ENCODE measurements at places on chromosomes 4 and X.

GRCh38 chrX:117957128-117957527 is 159.5 kb downstream of the KLHL13 start:
- no peak for DNase-seq

DNA sequence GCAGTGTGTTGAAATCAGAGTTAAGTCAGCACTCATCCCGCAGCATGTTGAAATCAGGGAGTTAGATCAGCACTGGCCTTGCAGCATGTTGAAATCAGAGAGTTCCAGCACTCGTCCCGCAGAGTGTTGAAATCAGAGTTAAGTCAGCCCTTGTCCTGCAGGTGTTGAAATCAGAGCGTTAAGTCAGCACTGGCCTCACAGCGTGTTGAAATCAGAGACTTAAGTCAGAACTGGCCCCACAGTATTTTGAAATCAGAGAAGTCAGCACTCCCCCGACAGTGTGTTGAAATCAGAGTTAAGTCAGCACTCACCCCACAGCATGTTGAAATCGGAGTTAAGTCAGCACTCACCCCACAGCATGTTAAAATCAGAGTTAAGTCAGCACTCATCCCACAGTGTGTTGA is 10.9 kb upstream of the UVSSA start:
- no peak for DNase-seq

- no peak for DNase-seq
These were observed 1420.5 kb downstream of the PCDH7 start for GRCh38 chr4:32140636-32141035.

- no peak for DNase-seq
These were observed 25.8 kb upstream of the TBL1X start for GRCh38 chrX:9438933-9439494.

- DNase-seq: no peak
These were observed 187.1 kb upstream of the C1QTNF7 start for GRCh38 chr4:15240764-15241163.

DNA sequence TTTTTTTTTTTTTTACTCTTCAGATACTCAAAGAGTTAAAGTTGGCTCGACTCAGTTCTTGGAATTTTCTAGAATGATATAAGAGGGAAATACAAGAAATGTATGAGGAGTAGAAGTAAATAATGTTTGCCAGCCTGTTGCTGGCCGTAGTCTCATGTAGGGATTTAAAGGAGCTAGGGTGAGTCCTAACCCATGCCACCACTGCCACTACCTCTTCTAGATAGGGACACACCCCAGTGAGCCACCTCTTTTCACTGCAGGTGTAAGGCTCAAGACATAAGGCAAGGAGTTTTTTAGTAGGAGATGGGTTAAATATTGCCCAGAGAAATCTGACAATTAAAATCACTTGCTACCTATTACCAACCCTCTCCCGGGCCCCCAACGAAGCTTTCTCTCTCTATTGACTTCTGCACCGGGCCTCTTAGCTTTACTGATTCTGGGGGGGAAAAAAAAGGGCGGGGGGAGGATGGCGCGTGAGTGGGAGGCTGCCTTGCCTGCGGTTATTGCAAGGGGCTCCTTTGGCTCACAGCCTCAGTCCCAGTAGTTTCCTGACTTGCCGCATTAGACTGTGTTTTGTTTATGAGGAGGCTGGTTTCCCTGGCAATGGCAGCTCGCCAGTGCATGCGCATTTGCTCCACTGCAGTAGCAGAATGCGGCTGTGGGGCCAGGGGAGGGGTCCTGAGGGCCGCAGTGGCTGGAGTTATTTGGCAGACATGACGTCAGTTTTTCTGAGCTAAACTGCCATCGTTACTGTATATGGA is 3.0 kb downstream of the LINC00632 start:
- DNase-seq: peak; percentile 74

GRCh38 chr4:40238700-40239548 is 42.1 kb downstream of the RHOH start:
- DNase-seq: no peak

- no peak for DNase-seq
These were observed 949.5 kb upstream of the PCDH7 start for GRCh38 chr4:29770627-29771026.

DNA sequence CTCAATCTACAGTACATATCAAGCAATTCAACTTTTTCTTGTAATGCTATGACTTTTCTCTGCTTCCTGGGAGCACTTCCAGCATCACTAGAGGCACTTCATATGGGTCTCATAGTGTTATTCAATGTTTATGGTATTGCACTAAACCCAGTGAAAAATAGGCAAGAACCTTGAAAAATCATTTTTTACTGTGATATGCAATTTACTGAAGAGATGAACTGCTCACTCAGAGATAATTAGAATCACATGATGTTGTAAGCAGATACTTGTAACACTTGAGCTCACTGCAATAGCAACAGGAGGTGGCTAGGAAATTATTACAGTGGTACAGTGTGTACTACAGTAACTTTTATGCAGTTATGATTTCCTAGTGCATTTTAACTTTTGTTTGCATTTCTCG is 93.3 kb downstream of the RASGEF1B start:
- no peak for DNase-seq

GRCh38 chr4:37757761-37758160 is 68.7 kb upstream of the PGM2 start:
- no peak for DNase-seq

GRCh38 chrX:39984191-39984956 is 113.4 kb downstream of the BCOR start:
- DNase-seq: no peak

GRCh38 chr4:77697860-77698590 is 92.4 kb downstream of the CXCL13 start:
- no peak for DNase-seq

DNA sequence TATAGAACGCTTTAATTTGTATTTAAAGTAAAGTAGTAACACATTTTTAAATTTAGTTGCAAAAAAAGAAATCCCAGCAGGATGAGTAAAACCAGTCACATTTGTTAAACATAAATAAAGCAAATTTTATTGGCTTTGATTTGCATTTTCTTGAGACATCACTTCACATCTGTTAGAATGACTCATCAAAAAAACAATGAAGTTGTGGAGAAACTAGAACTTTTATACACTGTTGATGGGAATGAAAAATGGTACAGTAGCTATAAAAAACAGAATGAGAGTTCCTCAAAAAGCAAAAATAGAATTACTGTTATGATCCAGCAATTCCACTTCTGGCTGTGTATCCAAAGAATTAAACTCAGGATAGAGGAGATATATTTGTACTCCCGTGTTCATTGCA is 454.0 kb upstream of the KLHL4 start:
- no peak for DNase-seq

GRCh38 chr4:139256349-139256748 is 23.7 kb downstream of the MGARP start:
- no peak for DNase-seq

- DNase-seq: no peak
These were observed 24.3 kb downstream of the GRSF1 start for GRCh38 chr4:70815370-70815769.

DNA sequence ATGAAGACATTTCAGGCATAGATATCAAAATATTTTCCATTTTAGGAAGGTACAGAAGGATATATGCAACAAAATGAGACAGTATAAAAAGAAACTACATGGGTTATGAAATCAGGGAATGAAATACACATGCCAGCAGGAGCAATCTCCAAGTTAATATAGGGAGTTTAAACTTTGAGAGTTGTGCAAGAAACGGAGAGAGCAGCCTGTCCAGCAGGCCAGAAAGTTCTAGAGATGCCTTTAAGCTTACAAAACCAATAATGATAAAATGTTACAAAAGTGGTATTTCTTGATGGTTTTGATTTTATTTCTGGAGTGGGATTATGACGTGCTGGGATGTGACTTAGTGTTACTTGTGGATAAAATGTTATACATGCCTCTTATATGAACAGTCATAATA is 2047.9 kb downstream of the ARAP2 start:
- DNase-seq: no peak

GRCh38 chr4:119721878-119722277 is 93.3 kb upstream of the PDE5A start:
- DNase-seq: no peak

DNA sequence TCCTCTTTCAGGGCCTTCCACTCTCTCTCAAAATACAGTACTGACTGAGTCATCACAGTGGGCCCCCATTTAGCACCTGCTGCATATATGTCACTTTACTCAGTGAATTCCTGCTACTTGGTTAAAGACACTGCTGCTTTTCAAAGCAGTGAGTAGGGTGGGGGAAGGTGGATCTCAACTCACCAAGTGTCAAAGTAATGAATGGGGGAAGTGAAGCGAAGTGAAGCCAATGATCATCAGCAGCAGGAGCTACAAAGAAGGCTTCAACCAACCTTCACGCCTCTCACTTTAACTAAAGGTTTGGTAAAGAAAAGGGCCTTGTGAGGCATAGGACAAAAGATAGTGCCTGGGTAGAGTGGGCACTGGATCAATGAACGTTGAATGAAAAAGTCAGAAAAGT is 424.1 kb downstream of the SMARCA1 start:
- no peak for DNase-seq

- DNase-seq: no peak
These were observed 1072.9 kb upstream of the SLIT2 start for GRCh38 chr4:19178835-19179234.

DNA sequence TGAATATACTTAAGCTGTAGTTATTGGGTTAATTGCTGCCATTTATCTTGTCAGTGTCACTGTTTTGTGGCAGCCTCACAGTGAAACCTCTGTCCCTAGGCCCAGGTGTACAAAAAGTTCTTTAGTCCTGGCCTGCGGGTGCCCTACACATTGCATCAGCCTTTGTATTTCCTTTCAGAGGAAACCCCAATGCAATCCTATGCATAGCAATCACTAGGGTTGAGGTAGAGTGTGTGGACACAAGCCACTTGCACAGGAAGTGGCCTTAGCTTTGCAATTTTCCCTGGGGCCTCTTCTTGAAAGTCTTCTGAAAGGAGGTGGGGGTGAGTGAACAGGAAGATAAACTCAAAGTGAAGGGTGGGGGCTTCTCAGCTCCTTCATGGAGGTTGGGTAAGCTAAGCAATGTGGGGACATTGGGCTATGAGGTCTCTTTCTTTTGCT is 27.8 kb downstream of the VSIG4 start:
- no peak for DNase-seq

DNA sequence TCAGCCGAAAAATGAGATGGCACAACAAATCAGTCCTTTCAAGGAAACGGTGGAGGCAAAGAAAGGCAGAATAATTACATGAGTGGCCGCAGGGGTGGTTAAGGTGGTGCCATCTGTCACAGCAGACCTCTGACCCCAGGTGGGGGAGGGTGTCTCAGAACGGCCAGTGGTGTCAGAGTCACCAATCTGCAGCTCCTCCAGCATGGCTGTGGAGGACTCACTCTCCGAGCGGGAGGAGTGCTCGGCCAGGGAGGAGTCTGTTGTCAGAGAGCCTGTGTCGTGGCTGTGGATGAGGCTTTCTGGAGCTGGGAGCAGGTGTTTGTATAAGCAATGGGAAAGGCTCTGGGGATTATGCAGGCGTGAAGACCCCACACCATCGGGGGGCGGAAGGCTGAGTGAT is 130.3 kb upstream of the PDLIM3 start:
- no peak for DNase-seq

GRCh38 chrX:151624677-151625076 is 61.2 kb downstream of the PASD1 start:
- DNase-seq: no peak

DNA sequence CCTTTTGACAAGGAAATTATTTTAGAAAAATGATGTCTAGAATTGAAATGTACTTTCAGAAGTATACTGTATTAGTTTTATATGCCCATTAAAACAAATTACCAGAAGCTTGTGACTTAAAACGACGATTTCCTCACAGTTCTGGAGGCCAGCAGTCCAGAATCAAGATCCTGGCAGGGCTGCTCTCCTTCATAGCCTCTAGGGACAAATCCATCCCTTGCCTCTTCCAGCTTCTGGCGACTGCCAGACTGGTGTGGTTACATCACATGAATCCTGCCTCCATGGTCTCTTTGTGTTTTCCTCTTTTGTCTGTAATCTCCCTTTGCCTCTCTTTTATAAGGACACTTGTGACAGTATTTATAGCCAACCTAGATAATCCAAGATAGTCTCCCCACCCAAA is 97.1 kb downstream of the IQCM start:
- no peak for DNase-seq

GRCh38 chr4:40858962-40859361 is 109.2 kb downstream of the NSUN7 start:
- no peak for DNase-seq

DNA sequence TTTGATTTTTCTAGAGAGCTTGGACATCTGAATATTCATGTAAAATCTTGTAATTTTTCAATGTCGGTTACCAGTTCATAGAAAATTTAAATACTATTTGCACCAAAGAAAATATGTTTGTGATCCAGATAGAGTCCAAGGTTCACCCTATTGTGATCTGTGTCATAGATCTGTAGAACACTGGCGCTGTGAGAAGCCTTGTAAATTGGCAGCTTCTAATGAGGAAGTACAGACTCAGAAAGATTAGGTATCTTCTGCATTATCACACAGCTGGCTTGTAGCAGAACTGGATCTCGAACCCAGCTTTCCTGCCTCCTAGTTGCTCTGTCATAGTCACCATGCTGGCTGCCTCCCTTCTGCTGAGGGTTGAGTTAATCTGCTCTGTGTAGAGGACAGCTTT is 106.5 kb upstream of the PAK3 start:
- DNase-seq: no peak

DNA sequence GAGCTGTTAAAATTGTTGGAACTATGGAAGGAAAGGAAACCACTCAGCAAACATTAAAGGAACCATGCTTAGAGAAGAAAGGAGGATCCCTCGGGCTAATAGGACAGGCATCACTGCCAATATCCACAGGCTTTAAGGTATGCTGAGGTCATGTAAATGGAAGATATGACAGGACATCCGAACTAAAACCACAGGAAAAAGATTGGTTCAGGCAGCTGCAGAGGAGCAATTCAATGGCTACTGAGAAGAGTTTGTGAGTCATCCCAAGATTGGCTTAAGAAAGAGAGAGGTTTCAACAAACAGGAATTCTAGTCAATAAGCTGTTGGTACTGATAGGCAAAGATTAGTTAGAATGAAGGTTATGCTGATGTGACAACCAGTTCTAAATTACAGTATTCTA is 106.4 kb upstream of the FAM241A start:
- no peak for DNase-seq

GRCh38 chr4:150253965-150254630 is 175.9 kb downstream of the DCLK2 start:
- DNase-seq: no peak

GRCh38 chrX:86805241-86805640 is 657.0 kb downstream of the DACH2 start:
- no peak for DNase-seq
